Heart left ventricle (tissue), 16 donors: ENCODE measurements at places on chromosomes 13 and 19. TPM values are rescaled to one million over a fixed set of nuclear protein-coding genes. Genes with fewer than 3 reads are reported as not detected.

DNA sequence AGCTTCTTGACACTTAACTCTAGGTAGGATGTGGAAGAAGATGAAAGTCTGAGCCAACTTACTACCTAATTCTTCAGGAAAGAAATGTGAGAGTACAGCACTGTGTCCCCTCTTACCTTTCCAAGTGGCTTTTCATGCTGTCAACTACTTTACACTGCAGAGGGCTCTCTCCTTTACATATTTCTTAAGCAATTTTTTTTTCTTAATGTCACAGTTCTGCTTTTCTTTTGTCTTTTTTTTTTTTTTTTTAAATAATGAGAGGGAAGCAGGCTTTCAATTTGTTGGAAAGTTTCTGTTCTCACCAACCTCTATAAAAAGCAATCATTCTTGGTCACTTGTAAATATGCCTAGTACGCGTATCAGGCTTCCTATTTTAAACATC, 212.7 kb upstream of the MIR17HG start:
- no peak for DNase-seq

DNA sequence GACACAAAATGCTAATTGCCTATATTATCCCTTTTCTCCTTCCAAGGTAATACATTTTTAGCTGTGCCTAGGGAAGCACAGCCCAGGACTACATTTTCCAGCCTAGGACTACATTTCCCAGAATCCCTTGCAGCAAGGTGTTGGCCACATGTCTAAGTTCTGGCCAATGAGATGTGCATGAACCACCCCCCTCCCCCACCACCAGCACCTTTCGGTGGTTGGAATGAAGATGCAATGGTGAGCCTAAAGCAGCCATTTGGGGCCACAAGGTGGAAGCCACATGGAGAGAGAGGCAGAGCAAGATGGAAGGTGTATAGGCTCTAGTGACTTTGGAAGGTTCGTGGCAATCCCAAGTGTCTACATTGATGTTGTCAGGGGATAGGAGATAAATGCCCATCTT, 16.2 kb downstream of the UNC13A start:
- no peak for DNase-seq

DNA sequence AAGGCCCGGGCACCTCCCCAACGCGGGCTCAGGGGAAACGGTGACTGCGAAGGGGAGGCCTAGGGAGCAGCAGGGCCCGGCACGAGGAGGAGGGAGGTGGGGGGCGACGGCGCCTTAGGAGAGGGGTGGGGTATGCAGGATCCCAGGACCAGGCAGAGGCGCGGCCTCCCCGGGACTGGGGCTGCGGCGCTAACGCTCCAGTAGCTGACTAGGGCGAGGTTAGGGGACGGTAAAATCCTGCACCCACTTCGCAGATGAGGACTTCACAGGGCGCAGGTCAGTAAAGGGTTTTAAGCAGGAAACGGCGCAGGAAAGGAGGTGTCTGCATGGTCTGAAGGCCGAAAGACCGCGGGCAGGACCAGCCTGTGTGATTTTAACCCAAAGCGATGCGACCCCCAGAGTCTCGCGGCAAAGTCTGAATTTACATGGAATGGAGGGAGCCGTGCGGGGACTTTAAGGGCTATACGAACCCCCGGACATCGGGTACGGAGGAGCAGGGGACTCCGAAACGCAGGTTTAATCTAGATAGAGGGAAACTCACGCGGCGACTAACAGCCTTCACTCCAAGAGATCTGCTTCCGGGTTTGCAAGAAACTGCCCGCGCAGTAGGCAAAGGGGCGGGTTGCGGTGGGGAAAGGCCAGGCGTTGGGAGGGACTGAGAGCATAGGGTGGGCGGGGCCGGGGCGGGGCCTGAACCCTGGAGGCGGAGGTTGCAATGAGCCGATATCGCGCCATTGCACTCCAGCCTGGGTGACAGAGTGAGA, at the start of gene ZNF665:
Gene ZNF665, minus strand, starts transcription at position 588 of the 764 bp plus-strand sequence. CDS start 10,460 bp downstream, outside the sequence.
- DNase-seq = peak; percentile 93

DNA sequence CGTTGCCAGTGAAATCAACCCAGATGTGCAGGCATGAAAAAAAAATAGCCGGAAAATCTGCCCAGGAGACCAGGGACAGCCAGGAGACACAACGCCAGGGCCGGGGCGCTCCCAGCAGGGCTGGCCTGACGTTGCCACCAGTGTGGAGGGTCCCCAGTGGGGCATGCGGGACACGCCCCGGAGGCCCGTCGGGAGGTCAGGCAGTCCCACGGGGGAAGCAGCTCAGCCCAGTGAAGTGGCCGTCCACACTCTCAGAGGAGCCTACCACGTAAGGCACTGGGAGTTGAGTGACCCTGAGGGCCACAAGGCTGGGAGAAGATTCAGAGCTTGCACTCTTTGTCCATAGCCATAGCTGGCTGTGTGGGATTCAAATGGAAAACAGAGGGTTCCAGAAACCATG, 53.2 kb upstream of the GAS6 start:
- DNase-seq = no peak

- no peak for DNase-seq
Measured at GRCh38 chr13:90107661-90108060, 1239.8 kb upstream of the MIR17HG start.

DNA sequence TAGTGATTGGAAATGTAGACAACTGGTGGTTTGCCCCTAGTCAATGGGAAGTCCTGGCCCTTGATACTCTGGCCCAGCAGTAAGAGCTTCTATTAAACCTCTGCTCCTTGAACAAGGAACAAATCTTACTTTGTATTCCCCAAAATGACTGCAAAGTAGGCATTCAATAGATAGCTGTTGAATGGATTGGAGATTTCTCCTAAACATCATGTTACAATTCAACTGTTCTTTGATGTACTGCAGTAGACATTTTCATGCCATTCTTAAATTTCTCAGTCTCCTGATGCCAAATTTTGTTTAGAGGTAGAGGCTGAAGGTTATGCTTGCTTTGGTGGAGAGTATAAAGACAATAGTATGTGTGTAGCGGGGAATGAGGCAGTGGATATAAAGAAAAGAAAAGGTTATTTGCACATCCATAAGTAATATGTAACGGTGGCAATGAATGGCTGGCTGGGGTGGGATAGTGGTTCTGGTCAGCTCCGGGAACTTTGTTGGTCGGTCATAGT, 12.8 kb downstream of the MIR17HG start:
- no peak for DNase-seq

- no peak for DNase-seq
Measured at GRCh38 chr19:3378352-3379150, 12.2 kb downstream of the NFIC start.

DNA sequence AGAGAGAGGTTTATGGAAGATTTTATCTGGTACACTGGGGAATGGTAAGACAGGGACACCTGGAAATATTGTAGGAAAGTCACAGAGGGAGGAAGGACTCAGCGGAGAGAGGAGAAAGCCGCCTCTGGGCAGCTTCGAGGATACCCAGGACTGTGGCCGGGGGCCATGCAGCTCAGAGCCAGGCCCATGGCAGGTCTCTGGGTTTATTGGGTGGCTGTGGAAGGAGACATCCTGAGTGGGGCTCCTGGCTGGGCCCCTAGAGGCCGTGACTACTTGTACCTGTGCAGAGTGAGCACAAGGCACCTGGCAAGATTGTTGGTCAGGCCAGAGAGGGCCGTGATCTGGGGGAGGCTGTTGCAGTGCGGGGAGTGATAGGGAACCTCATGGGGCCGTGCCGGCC, 3.4 kb downstream of the DAZAP1 start:
- no peak for DNase-seq

- DNase-seq = no peak
Measured at GRCh38 chr19:6219586-6220290, 60.0 kb downstream of the MLLT1 start.

- peak; percentile 93 for DNase-seq
Measured at GRCh38 chr19:2627319-2627829, 75.1 kb downstream of the GNG7 start.

GRCh38 chr13:24557081-24557480, 44.5 kb upstream of the PARP4 start:
- DNase-seq = no peak

DNA sequence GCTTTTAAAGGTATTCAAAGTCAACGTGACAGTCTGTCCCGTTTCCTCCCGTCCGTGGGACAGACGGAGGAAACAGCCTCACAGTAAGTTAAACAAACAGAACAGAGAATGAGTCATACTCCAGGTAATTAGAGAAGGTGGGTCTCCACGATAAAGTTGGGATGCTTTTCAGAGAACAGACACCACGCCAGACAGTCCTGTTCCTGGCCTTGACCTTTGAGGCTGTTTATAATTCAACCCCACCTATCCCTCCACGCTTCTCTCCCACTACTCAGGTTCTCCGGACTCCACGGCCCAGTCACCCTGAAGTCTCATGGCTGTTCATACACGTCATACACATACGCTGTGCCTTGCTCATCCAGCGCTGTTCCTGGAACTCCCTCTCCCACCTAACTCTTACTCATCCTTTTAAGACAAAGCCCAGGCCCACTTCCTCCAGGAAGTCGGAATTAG, 42.5 kb downstream of the ARHGEF18 start:
- DNase-seq = no peak

GRCh38 chr19:8569066-8569771, 8.0 kb downstream of the MYO1F start:
- DNase-seq = peak; percentile 58

PRMT1 gene
- 124 TPM for total RNA-seq

SIGLECL1 gene
- not detected for total RNA-seq
